ENCODE measurements at places on chromosomes 7 and 10.

GRCh38 chr10:120584786-120585185 is 127.8 kb downstream of the PLPP4 start:
- no peak for DNase-seq

- no peak for DNase-seq
Measured at GRCh38 chr10:96683065-96683464, 37.2 kb downstream of the PIK3AP1 start.

- no peak for DNase-seq
Measured at GRCh38 chr7:7793249-7793648, 74.8 kb upstream of the RPA3 start.

GRCh38 chr10:72264536-72264935 is 9.2 kb upstream of the DDIT4 start:
- no peak for DNase-seq

GRCh38 chr7:10718768-10719167 is 254.9 kb upstream of the PHF14 start:
- no peak for DNase-seq

DNA sequence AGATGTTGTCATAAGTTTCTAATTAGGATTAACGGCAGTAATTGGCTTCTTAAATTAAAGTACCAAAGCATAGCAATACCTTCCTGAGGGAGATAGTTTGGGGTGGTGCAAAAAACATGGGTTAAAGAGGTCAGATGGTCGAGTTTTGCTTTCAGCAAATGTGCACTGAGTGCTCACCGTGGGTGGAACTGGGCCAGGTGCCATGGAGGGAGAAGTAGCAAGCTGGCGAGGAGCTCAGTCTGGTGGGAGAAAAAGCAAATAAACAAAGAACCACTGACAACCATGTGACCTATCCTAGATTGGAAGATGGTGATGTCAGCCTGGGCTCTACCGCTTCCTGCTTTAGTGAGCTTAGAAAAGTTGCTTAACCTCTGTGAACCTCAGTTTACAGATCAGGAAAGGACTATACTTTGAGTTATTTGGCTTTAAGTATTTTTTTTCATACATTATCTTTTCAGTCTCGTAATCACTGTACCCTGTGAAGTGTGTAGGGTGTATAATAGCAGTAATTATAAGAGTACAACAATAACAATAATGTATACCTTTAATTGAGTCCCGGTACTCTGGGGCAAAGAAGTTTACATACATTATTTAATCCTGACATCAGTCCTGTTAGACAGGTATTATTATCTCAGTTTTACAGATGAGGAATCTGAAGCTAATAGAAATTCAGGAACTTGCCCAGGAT is 69.0 kb upstream of the PDCD4 start:
- no peak for DNase-seq

- DNase-seq = no peak
Measured at GRCh38 chr10:6153845-6154244, 48.9 kb upstream of the PFKFB3 start.

GRCh38 chr7:108004220-108005142 is 1.5 kb upstream of the LAMB1 start:
- no peak for DNase-seq

Measured in stimulated activated CD8-positive, alpha-beta memory T cell treated with anti-CD3 and anti-CD28 coated beads, Interleukin-7, amount 100 ng/mL, for 24 hours (primary cell).